ENCODE measurements at places on chromosomes 11 and 22. TPM values are rescaled to one million over a fixed set of nuclear protein-coding genes. Genes with fewer than 3 reads are reported as not detected.
A peak's percentile ranks its signal among the peaks of the same experiment; 100 is the strongest.

Gene CARD18
- polyA plus RNA-seq: not detected

Gene ZNF280B
- polyA plus RNA-seq: 0.76 TPM

Gene SLC17A6
- not detected for polyA plus RNA-seq

Gene LMNTD2
- 2.5 TPM for polyA plus RNA-seq

Gene GAS2L1
- 22.5 TPM for polyA plus RNA-seq

Gene LAMTOR1
- polyA plus RNA-seq: 131 TPM

DNA sequence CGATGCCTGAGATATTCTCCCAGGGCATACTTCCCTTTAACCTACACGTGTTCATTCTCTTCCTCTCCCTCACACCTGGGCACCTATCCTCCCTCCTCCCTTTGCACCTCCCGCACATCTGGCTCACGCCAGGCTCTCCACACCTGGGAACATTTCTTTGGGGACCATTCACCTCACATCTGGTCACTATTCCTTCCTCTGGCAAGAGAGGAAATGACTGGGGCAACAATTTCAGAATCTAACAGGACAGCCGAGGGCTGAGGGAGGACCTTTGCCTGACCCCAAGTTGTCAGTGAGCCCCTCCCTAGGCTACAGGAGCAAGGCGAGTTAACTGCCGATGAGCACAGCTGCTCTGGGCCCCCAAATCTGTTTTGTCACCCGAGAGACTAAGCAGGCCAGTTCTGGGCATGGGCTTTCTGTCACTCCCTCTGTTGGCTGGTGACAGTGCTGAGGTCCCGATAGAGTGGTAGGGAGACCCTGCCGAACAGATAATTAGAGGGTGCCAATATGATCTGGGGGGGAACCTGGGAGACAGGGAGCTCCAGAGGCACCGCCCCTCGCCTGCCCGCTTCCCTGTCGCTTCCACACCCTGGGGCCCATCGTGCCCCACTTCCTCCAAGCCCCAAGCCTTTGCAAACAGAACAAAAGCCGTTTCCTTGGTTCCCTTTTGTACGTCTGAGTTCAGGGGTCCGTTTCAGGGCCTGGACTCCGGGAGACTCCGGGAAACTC, 45.6 kb downstream of the EIF3F start:
- 0 out of 2 replicates have a peak, but pooled peaks cover 1% of the 10 kb centered on the region for H3K4me1 ChIP-seq
- peaks cover 3% of the 10 kb centered on the region for H3K27me3 ChIP-seq
- no peak overlapping the region for H3K4me3 ChIP-seq
- DNase-seq: no peak
- H3K36me3 ChIP-seq: no peaks in the 10 kb centered on the region

- H3K27me3 ChIP-seq: no peaks in the 10 kb centered on the region
- H3K36me3 ChIP-seq: peaks cover 7% of the 10 kb centered on the region
- no peak overlapping the region for H3K4me3 ChIP-seq
- no peak overlapping the region for H3K27ac ChIP-seq
Measured at GRCh38 chr11:126337474-126338241, 17.8 kb upstream of the ST3GAL4 start.

DNA sequence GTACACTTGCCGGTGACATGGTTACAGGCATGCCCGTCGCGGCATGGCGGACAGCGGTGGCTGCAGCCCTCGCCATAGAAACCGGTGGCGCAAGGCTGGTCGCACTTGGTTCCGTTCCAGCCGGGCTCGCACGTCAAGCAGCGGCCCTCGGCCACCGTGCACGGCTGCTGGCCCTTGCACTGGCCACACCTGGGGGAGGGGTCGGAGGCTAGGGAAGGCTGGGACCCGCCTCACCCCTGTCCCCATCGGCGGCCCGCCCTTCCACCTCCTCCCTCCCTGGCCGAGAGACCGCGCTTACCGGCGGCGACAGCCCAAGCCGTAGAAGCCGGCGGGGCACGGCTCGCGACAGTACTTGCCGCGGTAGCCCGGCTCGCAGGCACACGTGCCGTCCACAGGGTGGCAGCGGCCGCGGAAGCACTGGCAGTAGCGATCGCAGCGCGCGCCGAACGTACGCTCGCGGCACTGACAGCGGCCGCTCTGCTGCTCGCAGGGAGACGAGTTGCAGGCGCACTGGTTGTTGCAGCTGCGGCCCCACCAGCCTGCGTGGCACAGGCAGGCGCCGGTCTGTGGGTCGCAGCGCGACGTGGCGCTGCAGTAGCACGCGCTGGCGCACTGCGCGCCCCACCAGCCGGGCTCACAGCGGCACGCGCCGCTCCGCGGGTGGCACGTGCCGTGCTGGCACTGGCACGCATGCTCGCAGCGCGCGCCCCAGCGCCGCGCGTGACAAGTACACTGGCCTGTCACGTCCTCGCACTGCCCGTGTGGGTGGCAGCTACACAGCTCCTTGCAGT, 6.7 kb downstream of the SCARF2 start:
- H3K4me3 ChIP-seq: no peak overlapping the region
- H3K4me1 ChIP-seq: peaks cover 17% of the 10 kb centered on the region
- no peak for DNase-seq

DNA sequence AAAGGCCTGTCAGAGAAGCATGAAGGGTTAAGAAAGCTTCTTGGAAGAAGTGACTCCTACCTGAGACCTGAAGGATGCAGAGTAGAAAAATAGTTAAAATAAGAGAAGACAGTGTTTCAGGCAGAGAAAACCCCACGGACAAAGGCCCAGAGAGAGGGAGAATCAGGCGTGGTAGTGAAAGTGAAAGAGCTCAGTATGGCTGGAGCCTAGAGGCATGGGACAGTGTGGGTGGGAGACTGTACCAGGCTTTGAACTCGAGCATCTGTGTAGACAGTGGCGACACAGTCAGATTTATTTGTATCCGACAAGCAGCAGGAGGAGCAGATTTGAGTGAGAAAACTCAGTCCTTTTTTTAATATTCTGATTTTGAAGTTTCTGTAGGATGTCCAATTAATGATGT, 360.0 kb downstream of the OPCML start:
- DNase-seq: no peak
- no peaks in the 10 kb centered on the region for H3K36me3 ChIP-seq
- no peak overlapping the region for H3K27ac ChIP-seq
- H3K27me3 ChIP-seq: no peaks in the 10 kb centered on the region

DNA sequence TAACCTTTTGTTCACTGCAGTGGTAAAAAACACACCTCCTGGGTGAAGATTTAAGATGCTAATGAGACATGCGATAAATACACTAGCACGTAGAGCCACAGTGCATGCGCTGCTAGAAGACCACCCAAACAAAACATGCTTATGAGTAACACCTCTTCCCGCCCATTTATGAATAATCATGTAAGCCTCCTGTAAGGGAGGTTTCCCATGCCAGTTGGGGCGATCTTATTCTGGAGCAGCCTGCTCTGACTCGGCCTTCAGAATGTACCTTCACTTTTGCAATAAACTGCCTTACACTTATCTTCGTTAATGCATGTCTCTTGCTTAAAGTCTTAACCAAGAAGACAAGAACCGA, 18.1 kb upstream of the SCARF2 start:
- peaks cover 24% of the 10 kb centered on the region for H3K36me3 ChIP-seq
- peaks cover 5% of the 10 kb centered on the region for H3K4me1 ChIP-seq
- no peak overlapping the region for H3K4me3 ChIP-seq
- peak; percentile 24 for DNase-seq
- no peak overlapping the region for H3K27ac ChIP-seq

- H3K4me3 ChIP-seq: no peak overlapping the region
- DNase-seq: peak; percentile 52
- H3K36me3 ChIP-seq: peaks cover 10% of the 10 kb centered on the region
- no peaks in the 10 kb centered on the region for H3K4me1 ChIP-seq
- H3K27me3 ChIP-seq: no peaks in the 10 kb centered on the region
Measured at GRCh38 chr11:74084796-74085541, 76.1 kb upstream of the UCP3 start.

GRCh38 chr22:23106906-23107367, 34.9 kb downstream of the RSPH14 start:
- peaks cover 2% of the 10 kb centered on the region for H3K27me3 ChIP-seq
- no peak overlapping the region for H3K4me3 ChIP-seq
- no peaks in the 10 kb centered on the region for H3K36me3 ChIP-seq
- H3K27ac ChIP-seq: no peak overlapping the region

DNA sequence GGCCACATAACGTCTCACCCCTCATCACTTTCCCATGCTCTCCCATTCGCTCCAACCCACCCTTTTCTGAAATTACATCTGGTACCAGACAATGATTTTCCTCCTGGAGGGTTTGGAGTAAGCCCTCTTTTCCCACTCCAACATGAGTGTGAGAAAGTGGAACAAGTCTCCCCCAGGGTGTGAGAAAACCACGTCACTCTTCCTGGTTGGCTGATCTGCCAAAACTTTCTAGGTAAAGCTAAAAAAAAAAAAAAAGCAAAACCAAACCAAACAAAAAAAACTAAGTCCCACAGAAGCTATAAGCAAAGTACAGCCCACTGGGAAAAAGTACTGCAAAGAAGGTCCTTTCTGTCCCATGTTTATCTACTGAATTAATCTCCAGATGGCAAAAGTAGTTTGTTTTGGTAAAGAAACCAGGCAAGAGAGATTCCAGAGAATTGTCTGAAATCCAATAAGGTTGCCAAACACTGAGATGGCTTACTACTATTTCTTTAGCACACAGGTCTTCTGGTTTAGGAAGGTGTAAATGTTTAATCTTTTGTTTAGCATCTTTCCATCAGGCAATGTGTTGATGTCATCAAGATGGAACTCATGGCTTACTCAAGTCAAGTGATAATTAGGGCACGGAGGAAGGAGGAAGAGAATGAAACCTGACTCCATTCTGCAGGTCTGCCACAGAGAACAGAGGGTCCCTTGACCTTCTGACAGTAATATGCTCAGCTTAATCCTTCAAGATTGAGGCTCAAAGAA, 395.6 kb downstream of the LARGE1 start:
- DNase-seq: no peak
- no peaks in the 10 kb centered on the region for H3K4me1 ChIP-seq
- H3K36me3 ChIP-seq: no peaks in the 10 kb centered on the region
- H3K4me3 ChIP-seq: no peak overlapping the region
- no peak overlapping the region for H3K27ac ChIP-seq

- no peak for DNase-seq
- no peak overlapping the region for H3K4me3 ChIP-seq
- H3K27ac ChIP-seq: no peak overlapping the region
- H3K36me3 ChIP-seq: no peaks in the 10 kb centered on the region
Measured at GRCh38 chr11:82521427-82521826, 212.2 kb downstream of the FAM181B start.

- no peaks in the 10 kb centered on the region for H3K4me1 ChIP-seq
- H3K27me3 ChIP-seq: no peaks in the 10 kb centered on the region
- DNase-seq: no peak
- no peak overlapping the region for H3K27ac ChIP-seq
Measured at GRCh38 chr22:16804882-16805281, 20.3 kb downstream of the XKR3 start.

DNA sequence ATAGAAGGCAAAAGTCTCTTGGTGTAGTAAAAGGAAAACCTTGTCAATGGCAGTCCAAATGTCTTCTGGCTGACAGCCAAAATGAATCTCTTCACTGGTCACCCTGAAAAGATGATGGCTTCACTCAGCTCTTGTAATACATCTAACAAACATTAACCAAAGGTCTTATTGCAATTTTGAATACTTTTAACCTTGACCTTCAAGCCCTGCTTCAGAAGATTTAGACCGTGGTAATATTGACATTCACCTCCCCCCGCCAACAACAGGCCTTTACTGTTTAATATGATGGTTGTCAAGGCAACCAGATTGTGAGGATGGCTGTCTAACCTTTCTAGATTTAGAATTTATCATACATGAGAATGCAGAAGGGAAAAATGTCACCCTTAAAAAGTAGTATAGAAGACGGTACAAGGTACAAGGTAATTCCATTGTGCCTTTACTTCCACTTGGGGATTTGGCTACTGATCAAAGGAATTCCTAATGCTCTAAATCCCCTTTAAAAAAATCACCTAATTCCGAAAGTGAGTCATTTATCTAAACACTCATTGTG, 342.3 kb downstream of the LARGE1 start:
- H3K27me3 ChIP-seq: no peaks in the 10 kb centered on the region
- no peaks in the 10 kb centered on the region for H3K36me3 ChIP-seq
- no peak for DNase-seq
- no peak overlapping the region for H3K4me3 ChIP-seq
- H3K4me1 ChIP-seq: no peaks in the 10 kb centered on the region

DNA sequence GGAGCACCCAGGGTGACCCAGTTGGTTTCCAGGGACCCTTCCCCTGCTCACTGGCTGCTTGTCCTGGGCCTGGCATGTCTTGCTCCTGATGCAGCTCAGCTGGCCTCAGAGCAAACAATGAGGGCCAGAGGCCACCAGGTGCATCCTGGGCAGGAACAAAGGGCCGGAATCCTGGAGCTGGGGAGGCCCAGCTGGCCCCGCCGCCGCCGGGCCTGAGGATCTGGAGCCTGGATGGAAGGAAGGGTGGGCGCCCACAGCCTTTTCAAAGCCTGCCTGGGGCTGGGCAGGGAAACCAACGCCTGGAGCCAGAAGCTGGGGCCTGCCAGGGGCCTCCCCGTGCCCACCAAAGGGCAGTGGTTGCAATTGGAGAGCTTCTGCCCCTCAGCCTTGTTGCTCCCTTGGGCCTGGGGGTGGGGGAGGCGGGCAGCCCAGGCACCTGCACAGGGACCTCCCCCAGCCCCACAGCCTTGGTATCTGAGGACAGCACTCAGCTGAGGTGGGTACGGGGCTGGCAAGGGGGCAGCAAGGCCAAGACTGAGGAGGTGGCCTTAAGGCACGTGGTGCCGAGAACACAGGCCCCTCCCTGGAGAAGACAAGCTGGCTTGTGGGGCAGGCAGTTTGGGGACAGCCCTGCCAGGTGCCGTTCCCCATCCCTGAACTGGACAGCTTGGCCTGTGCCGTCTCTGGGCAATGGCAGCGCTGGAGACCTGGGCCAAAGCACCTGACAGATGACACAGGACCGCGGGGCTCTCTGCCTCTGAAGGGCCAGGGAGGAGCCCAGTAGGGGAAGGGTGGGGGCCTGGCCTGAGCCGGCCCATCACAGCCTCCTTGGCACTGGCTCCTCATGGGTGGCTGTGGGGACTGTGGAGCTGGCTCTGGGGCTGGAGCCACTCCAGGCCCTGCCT, 7.1 kb upstream of the ADORA2A start:
- peaks cover 16% of the 10 kb centered on the region for H3K27me3 ChIP-seq
- DNase-seq: no peak
- peaks cover 6% of the 10 kb centered on the region for H3K4me1 ChIP-seq
- peaks cover 5% of the 10 kb centered on the region for H3K36me3 ChIP-seq
- H3K4me3 ChIP-seq: no peak overlapping the region
- H3K27ac ChIP-seq: no peak overlapping the region

Data from IMR-90 (cell line).